Fibroblast of lung (primary cell): ENCODE measurements at places on chromosomes 2 and 18. TPM values are rescaled to one million over a fixed set of nuclear protein-coding genes. Genes with fewer than 3 reads are reported as not detected.

DNA sequence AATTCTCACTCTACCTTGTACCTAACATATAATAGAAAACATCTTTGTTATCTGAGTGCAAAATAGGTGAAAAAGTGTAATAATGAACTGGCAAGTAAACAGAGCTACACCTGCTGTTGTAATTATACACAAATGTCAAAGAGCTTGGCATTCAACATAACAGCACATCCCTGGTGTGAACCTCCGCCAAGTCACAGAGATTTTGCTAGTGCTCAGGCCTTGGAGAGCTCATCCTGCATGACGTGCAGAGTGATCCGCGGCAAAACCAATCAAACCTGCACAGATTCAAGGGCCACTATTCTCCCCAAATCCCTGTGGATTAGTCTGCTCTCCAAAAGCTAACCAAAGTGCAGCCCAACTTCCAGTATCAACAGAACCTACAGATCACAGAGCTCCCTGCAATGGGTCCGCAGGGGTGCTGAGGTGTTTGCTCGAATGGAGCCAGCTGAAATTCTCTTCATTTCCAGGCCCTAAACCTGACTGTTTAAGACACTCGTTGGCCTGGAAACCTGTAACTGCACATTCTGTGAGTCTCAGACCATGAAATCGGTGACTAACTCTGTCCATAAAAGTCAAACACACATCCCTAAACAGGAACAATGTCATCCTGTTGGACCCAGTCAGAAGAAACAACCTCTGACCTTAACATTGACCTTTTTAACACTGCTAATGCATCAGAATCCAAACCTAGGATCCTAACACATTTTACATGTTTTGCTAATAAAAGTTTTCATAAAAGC is 111.8 kb downstream of the EPB41L3 start:
- DNase-seq: no peak

- no peak for DNase-seq
These were observed 437.7 kb downstream of the ZNF516 start for GRCh38 chr18:76057386-76057785.

GRCh38 chr2:240963868-240964703 is 34.3 kb upstream of the SNED1 start:
- no peak for DNase-seq

GRCh38 chr2:46747297-46747818 is 168.2 kb downstream of the MCFD2 start:
- peak; percentile 55 for DNase-seq

DNA sequence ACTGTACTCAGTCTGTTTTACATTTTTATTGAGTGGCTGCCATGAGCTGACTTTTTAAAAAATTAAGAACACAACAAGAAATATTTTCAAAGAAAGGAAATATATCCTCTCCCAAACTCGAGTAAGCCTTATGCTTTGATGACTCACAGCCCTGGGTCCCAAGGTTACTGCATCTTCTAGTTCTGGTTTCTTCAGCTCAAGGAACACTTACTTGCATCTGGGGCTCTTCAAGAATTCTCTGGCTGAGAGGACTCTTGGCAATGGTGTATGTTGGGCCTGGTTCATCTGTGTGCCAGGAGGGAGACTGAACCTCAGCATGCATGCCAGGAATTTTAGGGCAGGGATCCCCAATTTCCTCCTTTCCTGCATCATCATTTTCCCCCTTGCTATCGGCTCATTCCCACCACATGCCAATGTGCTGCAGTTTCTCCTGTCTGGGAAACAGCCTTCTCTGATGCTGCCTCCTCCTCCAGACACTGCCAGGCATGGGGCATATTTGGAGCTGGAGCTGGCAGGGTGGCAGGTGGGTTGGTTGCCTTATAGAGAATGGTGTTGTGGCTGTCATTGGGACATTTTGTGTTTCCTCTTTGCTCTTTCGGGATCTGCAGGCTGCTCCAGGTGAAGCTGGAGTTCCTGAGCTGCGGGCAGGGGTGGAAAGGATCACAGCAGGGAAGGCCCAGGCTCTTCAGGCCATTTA is 192.2 kb upstream of the HS6ST1 start:
- DNase-seq: peak; percentile 87

The LAMA1 gene
- 1.2 and 6.2 TPM in 2 replicates for polyA plus RNA-seq

GRCh38 chr18:75209129-75209950 is at the start of gene PTGR3:
TSS of gene PTGR3 (minus strand) at chr18:75209139. CDS start at chr18:75209058, 81 bp downstream.
- DNase-seq: peak; percentile 85

The SPDYA gene
- polyA plus RNA-seq: 0.06 and 0.09 TPM in 2 replicates
